ENCODE measurements at places on chromosomes 5 and 9.

DNA sequence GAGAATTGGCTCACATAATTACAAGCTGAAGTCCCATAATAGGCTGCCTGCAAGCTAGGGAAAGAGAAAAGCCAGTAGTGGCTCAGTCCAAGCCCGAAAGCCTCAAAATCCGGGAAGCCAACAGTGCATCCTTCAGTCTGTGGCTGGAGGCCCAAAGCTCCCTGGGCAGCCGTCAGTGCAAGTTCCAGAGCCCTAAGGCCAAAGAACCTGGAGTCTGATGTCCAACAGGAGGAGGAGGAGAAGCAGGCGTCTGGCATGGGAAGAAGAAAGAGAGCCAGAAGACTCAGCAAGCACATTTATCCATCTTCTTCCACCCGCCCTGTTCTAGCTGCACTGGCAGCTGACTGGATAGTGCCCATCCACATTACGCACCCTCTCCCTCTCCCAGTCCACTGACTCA is 213.4 kb downstream of the GAS1 start:
- no peak for DNase-seq

DNA sequence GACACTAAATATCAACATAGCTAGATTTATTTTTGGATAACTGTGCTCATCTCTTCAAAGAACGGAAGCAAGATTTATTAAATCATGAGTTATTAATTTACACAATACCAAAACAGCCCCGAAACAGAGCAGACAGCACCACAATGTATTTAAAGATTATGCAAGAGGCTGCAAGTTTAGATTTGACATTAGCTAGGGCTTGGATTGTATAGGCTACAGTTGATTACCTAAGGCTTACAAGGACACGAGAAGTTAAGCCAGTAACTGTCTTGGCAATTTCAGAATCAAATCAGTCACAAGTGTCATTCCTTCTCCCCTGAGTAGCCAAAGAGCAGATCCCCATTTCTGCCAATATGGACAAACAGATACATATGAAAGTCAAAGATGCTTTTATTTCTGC is 152.6 kb downstream of the MED27 start:
- no peak for DNase-seq

GRCh38 chr5:61673007-61673735 is 341.1 kb downstream of the ZSWIM6 start:
- DNase-seq = peak; percentile 91

DNA sequence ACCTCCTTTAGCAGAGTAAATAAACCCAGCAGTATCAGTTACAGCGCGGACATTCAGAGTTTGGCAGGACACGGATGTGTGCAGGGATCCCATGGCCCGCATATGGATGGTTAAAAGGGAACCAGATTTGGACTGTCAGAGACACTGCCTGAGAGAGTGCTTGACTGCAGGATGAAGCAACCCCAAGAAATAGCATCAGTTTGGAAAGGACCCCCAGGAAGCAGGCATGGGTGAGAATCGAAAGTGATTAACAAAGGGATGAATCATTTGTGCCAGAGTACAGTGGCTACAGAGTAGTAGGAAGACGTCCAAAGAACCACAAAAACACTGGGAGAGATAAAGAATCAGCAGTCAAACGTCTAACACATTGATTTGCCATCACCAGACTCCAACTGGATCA is 5.5 kb downstream of the C7 start:
- DNase-seq = no peak

- DNase-seq = peak; percentile 90
These were observed 240.2 kb upstream of the ZNF608 start for GRCh38 chr5:124986667-124987066.

Measured in epithelial cell of esophagus (primary cell).